NCI-H2029 (cell line): ENCODE measurements at places on chromosomes 1 and 21.

DNA sequence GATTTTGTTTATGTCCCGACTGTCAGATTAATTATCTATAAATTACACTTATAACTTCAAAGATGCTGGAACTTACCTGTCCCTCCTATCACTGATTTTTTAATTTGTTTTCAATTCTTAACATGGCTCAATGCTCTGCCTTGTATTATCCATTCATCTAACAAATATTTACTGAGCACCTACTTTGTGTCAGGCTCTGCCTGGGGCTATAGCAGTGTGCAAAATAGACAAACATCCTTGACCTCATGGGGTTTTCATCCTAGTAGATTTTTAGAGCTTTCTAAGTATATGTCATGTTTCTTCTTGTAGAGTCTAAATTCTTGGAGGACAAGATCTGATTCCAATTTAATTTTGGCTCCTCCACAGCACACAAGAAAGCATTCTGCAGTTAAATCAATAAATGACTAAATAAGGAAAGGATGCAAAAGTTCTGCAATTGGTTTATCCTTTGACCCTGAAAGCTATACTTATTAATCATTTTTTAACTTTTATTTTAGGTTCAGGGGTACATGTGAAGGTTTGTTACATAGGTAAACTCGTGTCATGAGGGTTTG lies 10.8 kb upstream of the SMYD2 start:
- DNase-seq, result no peak

GRCh38 chr1:159879136-159879535 lies 16.7 kb upstream of the VSIG8 start:
- no peak for DNase-seq

GRCh38 chr1:245645894-245646293 lies 491.1 kb downstream of the KIF26B start:
- DNase-seq, result no peak

DNA sequence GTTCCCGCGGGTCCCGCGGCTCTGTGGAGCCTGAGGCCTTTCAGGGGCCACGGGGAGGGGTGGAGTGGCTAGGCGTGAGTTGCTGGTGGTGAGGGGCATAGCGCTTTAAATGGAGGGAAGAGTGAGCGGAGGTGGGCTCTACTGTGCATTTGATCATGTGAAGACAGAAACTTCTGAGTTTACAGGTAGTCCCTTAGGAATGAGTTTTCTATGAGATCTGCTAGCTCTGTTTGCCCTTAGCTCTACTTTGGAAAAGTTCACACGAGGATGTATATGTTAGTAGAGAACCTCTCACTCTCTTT lies 593 bp downstream of the ST6GALNAC3 start:
- no peak for DNase-seq

DNA sequence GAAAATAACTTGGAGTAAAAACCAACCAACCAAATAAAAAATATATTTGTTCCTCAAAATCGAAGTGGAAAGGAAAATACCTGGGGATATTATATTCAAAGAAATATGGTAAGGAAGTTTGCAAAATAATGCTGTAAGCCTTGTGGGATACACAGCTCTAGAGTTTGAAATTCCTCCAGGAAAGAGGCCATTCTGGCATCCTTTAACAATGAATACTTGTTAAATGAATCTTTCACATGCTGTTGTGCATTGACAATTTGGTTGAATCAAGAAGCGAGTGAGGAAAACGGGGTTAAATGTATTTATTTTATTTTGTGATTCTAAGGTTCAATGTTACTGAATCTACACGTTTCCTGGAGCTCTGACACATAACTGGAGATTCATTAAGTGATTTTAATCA lies 30.5 kb upstream of the NTNG1 start:
- DNase-seq, result no peak

- no peak for DNase-seq
Measured at GRCh38 chr1:184426278-184426674, 39.4 kb downstream of the C1orf21 start.

DNA sequence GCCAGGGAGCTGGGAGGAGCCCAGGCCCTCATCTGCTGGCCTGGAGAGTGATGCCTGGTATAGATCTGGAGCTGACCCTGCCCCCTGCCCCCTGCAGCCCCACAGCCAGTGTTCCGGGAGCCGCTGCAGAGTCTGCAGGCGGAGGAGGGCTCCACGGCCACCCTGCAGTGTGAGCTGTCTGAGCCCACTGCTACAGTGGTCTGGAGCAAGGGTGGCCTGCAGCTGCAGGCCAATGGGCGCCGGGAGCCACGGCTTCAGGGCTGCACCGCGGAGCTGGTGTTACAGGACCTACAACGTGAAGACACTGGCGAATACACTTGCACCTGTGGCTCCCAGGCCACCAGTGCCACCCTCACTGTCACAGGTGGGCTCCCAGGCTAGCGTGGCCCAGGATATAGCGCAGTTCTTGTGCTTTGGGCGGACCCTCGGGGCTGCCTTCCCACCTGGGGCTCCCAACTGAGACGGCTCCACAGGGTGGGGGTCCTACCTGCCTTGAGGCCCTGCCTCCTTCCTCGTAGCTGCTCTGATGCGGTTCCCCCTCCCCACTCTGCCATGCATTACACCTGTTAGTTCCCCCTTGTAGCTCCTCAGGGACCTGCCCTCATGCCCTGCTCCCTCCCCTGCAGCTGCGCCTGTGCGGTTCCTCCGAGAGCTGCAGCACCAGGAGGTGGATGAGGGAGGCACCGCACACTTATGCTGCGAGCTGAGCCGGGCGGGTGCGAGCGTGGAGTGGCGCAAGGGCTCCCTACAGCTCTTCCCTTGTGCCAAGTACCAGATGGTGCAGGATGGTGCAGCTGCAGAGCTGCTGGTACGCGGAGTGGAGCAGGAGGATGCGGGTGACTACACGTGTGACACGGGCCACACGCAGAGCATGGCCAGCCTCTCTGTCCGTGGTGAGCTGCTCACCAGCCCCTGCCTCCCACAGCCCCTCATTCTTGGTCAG lies 98.7 kb downstream of the OBSCN start:
- DNase-seq, result no peak
